ENCODE measurements at places on chromosomes 7 and 10.
A peak's percentile ranks its signal among the peaks of the same experiment; 100 is the strongest.

DNA sequence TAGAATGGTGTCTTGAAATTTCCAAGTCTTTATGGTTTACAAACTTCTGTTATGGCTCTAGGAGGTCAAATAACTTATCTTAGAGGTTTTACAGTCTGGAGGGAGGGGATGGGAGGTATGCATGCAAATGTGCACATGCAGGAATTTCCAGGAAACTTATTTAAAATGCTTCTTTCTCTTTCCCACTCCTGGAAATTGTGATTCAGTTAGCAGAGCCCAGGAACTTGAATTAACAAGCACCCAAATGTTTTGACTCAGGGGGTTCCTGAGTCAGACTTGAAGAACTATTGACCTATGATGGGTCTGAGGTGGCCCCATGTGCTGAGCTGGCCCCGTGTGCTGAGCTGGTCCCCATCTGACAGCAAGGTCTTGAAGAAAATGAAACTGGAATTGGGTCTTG is 669.4 kb downstream of the INHBA start:
- DNase-seq = no peak

DNA sequence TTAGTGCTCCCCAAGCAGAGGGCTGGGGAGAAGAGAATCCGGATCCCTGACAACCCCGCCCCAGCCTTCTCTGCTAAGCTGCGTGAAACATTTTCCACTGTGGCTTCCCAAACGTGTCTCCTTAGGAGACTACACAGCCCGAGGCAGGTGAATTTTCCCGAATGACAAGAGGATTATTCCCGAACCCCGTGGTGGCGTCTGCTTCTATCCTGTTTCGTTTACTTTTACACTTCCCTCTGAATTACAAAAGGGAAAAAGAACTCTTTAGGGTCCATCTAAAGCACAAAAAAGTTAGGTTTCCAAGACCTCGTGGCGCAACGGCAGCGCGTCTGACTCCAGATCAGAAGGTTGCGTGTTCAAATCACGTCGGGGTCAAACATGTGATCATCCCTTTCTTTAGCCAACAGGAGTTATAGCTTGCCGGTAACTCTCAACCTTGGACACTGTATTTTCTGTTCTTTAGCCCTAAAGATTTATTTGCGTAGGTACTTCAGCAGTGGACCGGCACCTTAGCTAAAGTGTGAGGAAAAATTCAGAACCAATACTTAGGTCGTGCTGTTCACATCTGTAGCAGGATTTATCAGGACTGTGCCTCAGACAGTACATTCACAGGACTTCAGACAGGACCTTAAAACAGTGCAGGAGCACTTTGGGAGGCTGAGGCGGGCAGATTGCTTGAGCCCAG is 3.2 kb upstream of the ZNF789 start:
- no peak for DNase-seq

DNA sequence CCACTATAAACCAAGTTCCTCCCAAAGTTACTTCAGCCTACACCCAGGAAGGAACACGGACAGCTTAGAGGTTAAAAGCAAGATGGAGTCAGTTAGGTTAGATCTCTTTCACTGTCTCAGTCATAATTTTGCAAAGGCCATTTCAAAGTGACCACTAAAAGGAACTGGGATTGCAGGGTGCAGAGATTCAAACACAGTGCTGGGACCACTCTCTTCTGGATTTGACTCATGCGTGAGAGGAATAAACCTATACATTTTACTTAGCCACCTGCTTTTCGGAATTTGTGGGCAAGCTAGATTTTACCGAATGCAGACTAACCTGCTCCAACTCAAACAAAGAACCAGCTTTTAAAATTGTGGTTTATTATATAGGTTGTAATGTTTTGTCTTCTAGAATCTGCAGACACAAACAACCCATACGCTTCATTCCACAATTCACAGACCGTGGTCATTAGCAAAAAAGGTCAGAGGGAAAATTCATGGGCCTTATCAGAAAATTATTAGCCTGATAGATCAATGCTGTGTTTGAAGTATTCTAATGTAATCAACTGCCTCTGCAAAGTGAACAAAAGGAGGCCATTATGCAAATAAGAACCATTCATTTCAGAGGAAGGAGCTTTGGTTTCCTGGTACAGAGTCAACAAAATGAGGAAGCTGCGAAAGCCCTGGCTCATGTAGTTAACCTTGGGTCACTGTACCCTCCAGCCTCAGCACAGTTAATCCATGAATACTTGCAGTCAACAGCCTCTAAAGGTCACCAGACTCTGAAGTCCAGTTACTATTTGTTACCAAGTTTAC is 342.7 kb upstream of the KLF6 start:
- DNase-seq = no peak

DNA sequence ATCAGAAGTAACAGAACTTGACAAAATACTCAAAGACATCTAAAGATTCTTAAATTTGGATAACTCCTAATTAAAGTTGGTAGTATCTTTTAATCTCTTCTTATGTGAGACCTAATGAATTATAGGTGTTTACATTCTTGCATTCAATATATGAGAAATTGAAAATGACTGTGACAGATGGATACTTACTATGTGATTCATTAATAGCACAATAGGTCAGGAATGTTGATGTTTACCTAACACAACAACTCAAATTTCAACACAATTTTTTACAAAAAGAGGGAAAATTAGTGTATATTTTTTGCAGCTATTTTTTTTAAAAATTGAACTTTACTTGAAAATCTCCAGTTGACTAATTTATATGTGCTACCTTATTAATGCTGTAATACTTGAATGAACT is 31.7 kb upstream of the MCU start:
- DNase-seq = no peak

DNA sequence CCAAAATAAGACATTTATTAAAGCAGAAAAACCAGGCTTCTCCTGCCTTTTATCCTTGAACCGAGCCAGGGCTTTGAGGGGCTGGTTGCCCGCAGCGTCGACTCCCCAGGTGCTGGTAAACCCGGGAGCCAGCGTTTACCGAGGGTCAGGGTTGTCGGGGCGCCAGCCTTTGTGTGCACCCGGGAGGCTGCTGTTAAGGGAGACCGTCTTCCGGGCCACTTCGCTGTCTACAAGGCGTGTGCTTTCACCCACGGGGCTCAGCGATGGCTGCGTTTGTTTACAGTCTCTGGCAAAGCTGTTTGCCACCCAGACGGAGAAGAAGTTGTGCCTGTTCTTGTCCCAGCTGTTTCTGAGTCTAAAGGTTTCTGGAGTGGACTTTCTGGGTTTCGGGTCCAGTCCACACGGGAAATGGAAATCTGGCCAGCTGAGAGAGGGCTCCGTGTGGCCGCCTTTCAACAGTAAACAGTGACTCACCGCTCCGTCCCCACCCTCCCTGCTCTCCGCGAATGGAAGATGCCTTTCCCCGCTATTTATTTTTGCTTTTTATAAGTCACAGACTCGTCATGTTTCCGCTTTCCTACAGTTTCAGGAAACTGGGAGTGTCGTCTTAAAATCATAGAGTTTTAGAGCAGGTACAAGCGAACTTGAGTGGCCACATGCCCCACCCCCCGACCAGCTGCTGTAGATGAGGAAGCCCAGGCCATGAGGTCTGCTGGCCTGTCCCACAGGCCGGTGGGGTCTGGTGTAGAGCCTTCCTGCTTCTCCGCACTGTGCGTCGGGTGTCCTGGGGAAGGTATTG is 2.2 kb downstream of the MAFK start:
- peak; percentile 30 for DNase-seq

DNA sequence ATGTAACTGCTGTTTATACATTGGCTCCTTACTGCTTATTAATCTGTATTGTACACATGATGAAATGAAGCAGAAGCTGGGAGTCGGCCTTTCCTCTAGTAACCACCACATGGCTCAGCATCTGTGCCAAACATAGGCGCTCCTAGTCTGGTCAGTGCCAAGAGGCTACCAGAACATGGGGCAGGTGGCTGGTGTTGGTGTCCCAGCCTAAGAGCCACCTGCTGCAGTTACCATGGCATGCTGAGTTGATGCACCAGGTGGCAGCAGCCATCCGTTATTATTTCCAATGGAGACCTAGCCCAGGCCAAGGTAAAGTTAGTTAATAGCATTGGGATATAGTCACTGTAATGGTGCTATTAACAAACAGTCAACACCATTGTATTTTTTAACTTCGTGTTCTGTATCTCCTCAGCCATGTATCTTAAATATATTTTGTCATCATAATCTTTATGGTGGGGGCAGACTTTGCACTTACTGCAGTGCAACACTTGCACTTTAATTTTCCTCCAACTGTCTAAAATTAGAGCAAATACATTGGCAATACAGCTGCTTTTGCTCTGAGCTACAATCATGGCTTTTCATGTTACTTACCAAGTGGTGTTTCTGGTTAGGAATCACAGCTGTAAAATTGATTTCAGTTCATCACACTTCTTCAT is 33.1 kb downstream of the HBP1 start:
- no peak for DNase-seq

- peak; percentile 21 for DNase-seq
These were observed 4.4 kb upstream of the CCL26 start for GRCh38 chr7:75776295-75776971.

- DNase-seq = no peak
These were observed 8.0 kb upstream of the RAMP3 start for GRCh38 chr7:45149606-45150005.

DNA sequence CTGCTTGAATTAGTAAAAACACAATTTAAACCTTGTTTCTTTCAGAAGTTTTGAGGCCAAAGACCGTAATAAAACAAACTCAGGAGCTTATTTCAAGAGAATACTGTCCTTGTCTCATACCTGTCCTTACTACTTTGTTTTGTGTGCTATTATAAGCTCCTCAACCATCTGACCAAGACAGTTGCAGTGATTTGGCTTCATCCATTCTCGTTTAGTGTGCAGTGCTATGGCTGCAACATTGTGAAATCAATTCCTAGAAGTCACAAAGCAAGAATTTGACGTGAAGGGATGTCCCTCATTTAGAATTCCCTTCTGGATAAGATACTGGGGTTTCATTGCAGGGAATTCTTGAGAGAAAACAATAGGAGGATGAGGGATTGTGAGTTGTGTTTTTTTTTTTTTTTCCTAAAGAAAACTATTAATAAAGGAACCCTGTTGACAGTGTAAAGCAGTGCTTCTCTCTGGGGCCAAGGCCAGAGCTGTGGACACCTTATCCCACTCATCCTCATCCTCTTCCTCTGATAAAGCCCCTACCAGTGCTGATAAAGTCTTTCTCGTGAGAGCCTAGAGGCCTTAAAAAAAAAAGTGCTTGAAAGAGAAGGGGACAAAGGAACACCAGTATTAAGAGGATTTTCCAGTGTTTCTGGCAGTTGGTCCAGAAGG is at the start of gene OIT3:
TSS of gene OIT3 (plus strand) at position 604 of the 663 bp plus-strand sequence. CDS start 60 bp downstream, outside the sequence.
- no peak for DNase-seq

DNA sequence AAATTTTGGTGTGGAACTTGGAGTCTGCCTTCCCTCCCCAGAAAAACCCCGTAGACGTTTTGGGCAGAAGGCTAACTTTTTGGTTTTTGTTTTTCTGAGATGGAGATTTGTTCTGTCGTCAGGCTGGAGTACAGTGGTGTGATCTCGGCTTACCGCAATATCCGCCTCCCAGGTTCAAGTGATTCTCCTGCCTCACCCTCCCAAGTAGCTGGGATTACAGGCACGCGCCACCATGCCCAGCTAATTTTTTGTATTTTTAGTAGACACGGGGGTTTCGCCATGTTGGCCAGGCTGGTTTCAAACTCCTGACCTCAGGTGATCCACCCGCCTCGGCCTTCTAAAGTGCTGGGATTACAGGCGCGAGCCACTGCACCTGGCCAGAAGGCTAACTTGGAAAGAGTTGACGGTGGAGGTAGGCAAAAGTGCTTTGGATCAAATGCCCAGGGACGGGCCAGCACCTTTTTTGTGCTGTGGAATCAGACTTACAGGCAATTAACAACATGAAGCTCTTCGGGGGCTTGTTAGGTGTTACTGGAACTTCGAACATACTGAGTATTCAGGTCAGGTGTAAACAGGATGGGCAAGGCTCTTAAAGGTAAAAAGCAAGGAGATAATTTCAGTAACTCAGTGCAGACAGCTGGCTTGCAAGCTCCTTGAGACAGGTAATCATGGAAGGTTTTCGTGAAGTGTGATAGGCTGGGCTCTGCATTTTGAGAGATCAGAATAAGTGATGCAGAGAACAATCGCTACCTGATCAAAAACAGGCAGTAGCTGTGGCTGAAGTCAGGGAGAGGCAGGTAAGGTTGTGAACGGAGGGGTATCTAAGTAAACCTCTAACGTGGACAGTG is 1.8 kb downstream of the PPP1R35 start:
- DNase-seq = no peak

DNA sequence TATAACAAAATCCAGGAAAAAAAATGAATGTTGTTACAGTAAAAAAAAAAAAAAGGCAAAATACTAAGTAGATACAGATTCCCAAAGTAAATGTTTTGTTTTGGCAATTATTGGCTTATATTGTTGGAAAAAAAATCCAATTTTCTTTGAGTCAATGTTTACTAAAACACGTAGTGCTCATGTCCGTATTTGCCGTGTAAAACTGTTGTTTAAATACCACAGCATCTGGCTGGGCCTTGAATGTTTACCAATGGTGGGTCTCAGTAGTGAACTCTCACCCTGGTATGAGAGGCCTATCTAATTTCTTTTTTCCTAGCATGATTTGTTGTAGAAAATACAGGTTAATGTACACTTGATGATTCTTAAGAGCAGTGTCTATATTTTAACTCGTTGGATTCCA is 41.4 kb upstream of the SLC26A5 start:
- DNase-seq = no peak

- DNase-seq = no peak
These were observed 767.2 kb downstream of the REEP3 start for GRCh38 chr10:64288404-64288803.

GRCh38 chr10:94459385-94459784 is 57.0 kb downstream of the TBC1D12 start:
- no peak for DNase-seq

DNA sequence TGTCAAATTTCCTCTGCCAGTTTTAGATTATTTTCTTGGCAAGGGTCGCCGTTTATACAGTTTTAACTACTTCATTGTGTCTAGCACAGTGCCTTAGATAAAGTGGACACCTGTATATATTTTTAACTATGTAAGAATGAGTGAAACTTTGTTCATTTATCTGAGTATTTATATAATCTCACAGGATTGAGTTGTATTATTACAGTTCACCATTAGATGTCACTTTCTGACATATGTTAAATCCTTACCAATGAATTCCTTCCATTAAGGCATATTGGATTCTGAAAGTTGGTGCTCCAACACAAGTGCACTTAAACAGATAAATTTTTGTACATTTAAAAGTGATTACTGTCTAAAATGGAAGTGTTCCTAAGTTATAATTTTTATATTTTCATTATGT is 43.0 kb downstream of the ZMYND11 start:
- no peak for DNase-seq

- DNase-seq = no peak
These were observed 114.6 kb upstream of the MEOX2 start for GRCh38 chr7:15801041-15801440.

- no peak for DNase-seq
These were observed 111.3 kb downstream of the ETV1 start for GRCh38 chr7:13878154-13878553.

DNA sequence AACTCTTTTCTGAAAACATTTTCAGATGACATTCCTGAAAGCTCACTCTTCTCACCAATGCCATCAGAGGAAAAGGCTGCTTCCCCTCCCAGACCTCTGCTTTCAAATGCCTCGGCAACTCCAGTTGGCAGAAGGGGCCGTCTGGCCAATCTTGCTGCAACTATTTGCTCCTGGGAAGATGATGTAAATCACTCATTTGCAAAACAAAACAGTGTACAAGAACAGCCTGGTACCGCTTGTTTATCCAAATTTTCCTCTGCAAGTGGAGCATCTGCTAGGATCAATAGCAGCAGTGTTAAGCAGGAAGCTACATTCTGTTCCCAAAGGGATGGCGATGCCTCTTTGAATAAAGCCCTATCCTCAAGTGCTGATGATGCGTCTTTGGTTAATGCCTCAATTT is 16.5 kb downstream of the ANLN start:
- DNase-seq = no peak

- no peak for DNase-seq
These were observed 26.7 kb downstream of the GLI3 start for GRCh38 chr7:42210333-42210732.
